Neural progenitor cell (in vitro differentiated cells): ENCODE measurements at places on chromosomes 3 and 15. TPM values are rescaled to one million over a fixed set of nuclear protein-coding genes. Genes with fewer than 3 reads are reported as not detected.

DNA sequence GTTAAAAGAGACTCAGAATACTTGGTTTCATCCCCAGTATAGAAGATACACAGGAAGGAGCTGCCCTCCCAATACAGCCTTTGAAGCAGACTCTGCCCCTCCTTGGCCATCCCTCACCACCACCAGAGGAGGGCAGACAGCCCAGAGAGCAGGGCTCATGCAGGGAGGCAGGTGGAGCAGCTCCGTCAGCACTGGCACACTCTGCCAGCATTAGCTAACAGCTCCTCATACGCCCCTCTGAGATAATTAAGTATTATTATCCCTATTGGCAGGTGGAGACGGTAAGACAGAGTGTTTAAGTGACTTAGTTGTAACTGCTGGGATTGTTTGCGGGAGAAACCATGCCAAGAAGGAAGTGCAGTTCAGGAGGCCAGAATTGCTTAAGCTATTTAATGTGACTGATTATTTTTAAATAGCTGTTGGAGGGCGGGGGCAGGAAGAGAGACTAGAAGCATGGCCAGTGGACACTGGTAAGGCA, 434.0 kb downstream of the EPHB1 start:
- DNase-seq: peak; percentile 35

GRCh38 chr3:31196881-31197364, 302.5 kb upstream of the GADL1 start:
- DNase-seq: no peak

DNA sequence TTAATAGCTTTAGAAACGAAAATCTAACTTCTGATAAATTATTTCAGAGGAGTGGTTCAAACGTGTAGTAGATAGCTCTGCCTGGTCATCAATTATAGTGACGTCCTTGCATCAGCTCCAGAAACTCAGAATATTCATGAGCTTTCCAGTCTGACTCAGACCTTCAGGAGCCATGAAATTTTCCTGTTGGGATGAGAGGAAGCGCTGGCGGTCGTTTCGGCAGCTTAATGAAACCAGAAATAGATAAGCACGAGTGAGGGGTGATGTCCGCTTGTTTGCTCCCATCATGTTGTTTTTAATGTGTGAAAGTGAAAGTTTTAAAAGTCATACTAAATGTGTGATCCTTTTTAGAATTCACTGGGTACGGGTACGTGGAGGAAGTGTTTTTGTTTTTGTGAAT, 141.1 kb downstream of the PGPEP1L start:
- DNase-seq: no peak

GRCh38 chr3:150867434-150867833, 37.8 kb downstream of the MINDY4B start:
- no peak for DNase-seq

DNA sequence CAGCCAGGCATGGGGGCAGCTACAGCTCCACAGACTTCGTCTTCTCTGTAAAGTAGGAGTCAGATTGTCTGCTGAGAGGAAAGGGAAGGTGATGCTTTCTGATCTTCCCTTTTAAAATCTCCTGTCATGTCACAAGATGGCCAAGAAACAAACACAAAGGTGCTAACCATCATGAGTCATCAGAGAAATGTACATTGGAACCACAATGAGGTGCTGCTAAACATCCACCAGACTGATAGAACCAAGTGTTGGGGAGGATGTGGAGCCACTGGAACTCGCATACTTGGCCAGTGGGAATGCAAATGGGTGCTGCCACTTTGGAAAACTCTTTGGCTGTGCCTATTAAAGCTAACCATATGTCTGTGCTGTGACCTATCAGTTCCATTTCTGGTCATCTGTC, 268.8 kb downstream of the SLCO3A1 start:
- DNase-seq: no peak

GRCh38 chr3:14486460-14486859, 53.7 kb downstream of the GRIP2 start:
- DNase-seq: no peak

GRCh38 chr3:20846066-20846465, 660.1 kb upstream of the SGO1 start:
- DNase-seq: no peak

The CPEB1 gene
- total RNA-seq: 2.1 and 5.8 TPM in 2 replicates

GRCh38 chr3:129888771-129889170, 4.7 kb downstream of the TMCC1 start:
- DNase-seq: no peak

GRCh38 chr3:102791641-102792589, 357.1 kb downstream of the ZPLD1 start:
- DNase-seq: peak; percentile 18

The TM4SF1 gene
- total RNA-seq: not detected in 2 replicates

DNA sequence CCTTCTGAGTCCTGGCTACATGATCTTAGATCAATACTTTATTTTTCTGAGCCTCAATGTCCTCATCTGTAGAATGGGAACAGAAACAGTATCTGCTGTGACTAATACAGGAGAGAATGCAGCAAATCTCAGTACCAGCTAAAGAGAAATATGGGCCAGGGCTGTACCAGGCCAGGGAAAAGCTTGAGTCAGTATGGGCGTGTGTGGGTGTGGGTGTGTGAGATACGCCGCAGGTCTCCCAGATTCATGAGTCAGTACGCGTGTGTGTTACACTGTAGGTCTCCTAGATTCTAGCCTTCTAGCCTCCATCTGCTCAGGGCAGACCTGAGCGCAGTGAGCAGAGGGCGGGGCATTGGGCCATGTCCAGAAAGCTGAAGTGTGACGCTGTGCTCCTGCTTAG, 15.2 kb downstream of the GNAI2 start:
- no peak for DNase-seq
